ENCODE measurements at places on chromosomes 12 and 14.

GRCh38 chr12:93916402-93916801 is 232.0 kb upstream of the PLXNC1 start:
- DNase-seq: no peak

DNA sequence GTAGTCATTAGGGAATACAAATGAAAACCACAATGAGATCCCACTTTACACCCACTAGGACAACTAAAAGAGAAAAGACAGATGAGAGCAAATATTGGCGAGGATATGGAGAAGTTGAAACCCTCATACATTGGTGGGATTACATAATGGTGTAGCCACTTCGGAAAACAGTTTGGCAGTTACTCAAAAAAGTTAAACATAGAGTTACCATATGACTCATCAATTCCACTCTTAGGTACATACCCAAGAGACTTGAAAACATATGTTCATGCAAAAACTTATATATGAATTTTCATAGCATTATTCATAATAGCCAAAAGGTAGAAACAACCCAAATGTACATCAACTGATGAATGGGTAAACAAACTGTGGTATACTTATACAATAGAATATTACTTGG is 27.1 kb downstream of the ALDH1L2 start:
- DNase-seq: no peak

GRCh38 chr12:12813120-12814101 is at the start of gene DDX47:
Gene DDX47 (plus strand): TSS chr12:12813346. CDS start chr12:12813368, 22 bp downstream.
- peak; percentile 95 for DNase-seq

DNA sequence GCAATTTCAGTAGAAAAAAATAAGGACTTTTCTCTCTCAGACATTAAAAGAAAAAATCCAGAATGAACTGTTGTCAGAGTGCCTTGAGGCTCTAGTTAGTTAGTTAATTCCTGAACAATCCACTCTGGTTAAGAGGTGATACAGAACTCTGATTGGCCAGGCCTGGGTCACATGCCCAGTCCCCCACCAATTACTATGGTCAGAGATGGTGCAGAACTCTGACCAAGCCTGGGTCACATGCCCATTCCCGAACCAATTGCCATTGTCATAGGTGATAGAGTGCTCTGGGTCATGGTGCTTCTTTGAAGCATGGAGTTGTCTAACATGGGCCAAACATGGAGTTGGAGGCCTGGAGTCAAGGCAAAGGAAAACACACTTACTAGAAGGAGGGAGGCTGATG is 11.1 kb upstream of the MYO1H start:
- no peak for DNase-seq

DNA sequence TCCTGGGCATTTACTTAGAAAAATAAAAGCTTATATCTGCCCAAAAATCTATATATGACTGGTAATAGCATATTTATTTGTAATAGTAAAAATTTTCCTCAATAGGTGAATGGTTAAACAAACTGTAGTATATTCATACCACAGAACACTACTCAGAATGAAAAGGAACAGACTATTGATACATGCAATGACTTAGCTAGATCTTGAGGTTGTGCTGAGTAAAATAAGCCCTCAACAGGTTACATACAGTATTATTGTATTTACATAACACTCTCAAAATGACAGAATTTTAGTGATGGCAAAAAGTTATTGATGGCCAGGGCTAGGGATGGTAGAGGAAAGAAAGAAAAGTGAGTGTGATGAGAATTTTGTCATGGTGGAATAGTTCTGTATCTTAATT is 178.4 kb downstream of the BMP4 start:
- DNase-seq: no peak

GRCh38 chr14:55411426-55412389 is at the start of gene ATG14:
Gene ATG14 (minus strand): TSS chr14:55411830. CDS start chr14:55411822, 8 bp downstream.
- peak; percentile 78 for DNase-seq

DNA sequence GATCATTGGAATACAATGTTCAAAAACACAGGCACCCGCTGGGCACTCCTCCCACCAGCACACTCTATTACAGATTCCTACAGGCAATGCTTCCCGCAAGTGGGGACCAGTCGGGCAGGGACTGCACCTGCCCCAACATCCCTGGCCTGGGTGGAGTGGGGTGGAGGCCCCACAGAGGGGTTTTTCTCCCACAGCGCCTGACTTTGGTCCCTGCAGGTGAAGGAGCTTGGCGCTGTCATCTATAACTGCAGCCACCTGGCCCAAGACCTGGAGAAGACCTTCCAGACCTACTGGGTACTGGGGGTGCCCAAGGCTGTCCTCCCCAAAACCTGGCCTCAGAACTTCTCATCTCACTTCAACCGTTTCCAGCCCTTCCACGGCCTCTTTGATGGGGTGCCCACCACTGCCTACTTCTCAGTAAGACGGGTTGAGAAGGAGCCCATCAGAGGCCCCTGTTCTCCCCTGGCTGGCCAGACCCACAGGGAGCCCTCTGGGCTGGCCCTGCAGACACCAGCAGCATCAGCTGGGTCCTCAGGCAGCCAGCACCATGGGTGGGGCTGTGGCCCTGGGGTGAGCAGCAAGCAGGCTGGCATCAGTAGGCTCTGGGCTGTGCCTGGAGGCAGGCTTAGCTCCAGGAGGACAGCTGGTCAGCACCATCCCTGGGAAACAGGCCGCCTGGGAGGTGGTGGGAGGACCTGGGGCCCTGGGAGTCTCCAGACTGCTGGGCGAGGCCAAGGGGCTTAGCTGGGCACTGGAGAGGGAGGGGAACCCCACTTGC is 6.0 kb downstream of the PLD4 start:
- DNase-seq: no peak

DNA sequence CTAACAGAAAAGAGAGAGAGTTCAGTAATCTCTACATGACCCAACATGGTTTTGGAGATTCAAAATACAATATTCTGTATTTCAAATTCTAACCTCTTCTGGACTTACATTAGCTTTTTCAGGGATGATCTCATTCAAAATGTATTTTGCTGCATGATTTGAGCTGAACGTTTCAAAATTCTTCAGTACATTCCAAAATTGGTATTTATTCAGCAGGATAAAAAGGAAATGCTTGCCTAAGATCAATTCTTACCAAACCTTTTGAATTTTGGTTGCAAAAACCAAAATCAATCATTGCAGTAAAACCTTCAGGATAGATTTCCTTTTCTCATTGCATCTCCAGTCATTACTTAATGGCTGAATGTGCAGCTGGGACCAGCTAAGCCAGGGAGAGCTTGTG is 1761.3 kb upstream of the SEL1L start:
- no peak for DNase-seq

GRCh38 chr14:53295372-53295771 is 142.2 kb upstream of the DDHD1 start:
- DNase-seq: no peak

DNA sequence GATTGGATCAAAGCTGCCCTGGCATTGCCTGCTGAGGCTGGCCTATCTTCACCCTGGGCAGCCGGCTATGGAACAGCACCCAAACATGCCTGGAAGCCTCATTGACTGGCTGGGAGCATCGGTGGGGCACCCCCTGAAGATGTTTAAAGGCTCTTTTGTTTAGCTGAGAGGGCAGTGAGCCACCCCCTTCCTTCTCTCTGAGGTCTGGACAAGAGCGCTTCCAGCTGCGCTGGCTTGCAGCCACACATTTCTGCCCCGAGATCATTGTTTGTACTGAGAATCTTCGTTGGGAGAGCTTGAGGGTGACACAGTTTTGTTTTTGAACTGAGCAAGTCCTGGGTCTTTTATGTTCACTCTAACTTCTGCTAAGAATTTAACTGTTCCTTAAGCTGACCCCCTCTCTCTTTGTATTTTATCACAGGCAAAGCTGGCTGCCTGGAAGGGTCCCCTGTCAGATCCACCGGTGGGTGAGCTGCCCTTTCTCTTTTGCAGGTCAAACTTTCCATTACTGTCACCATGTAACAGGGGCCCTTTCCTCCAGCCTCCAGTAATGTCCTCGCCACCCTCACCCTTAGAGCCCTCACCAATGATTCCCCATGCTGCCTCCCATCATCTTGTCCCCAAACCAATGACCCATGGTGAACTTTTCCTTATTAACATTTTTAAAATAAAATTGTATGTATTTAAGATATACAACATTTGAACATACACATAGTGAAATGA is 212.2 kb downstream of the KIF26A start:
- DNase-seq: no peak

- DNase-seq: no peak
These were observed 92.9 kb downstream of the TMEM30B start for GRCh38 chr14:61188196-61188595.

- no peak for DNase-seq
These were observed 31.4 kb downstream of the EVL start for GRCh38 chr14:100096656-100097055.

DNA sequence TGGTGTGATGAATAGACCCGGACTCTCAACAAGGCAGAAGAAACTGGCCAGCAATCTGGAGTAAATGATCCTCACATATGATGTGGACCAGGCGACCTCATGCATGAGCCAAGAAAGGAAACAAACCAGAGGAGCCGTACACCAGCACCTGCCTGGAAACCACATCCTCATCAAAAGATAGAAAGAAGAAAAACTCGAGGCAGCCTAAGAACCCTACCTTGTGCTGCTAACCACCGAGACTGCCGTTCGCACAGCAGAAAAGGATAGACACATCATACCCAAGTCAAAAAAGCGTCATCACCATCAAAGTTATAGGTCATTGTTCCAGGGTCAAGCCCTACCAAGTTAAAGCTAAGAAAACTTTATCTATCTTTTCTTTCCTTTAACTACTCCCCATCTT is 66.7 kb downstream of the RESF1 start:
- peak; percentile 50 for DNase-seq

DNA sequence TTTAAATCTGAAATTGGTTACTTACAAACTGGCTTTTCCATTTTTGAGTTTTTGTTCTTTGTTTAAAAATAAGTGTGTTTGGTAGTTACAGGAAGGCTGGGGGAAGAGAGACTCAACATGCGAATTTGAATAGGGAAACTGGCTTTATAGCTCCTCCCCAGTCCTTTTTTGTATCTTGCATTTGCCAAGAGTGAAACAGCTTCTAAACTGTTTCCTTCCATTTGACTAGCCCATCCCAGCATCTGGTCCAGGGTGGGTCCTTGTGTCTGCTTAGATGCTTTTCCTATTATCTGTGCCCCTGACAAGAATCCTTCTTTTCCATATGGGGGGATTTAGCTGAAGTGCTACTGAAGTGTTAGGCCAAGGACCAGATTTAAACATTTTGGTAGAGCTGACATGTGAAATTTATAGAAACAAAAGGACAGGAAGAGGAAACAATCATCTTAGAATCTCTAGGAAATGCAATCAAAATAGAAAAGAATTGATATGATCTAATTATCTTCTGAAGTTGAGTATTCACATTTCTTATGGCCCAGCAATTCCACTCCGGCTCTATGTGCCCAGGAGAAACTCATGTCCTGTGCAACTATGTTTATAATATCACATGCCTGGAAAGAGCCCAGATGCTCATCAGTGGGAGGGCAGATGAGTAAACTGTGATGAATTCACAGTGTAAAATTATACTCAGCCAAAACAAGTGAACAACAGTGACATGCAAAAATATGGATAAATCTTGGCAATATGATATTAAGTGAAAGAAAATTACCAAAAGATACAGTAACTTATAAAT is 7.4 kb downstream of the SMOC1 start:
- no peak for DNase-seq

DNA sequence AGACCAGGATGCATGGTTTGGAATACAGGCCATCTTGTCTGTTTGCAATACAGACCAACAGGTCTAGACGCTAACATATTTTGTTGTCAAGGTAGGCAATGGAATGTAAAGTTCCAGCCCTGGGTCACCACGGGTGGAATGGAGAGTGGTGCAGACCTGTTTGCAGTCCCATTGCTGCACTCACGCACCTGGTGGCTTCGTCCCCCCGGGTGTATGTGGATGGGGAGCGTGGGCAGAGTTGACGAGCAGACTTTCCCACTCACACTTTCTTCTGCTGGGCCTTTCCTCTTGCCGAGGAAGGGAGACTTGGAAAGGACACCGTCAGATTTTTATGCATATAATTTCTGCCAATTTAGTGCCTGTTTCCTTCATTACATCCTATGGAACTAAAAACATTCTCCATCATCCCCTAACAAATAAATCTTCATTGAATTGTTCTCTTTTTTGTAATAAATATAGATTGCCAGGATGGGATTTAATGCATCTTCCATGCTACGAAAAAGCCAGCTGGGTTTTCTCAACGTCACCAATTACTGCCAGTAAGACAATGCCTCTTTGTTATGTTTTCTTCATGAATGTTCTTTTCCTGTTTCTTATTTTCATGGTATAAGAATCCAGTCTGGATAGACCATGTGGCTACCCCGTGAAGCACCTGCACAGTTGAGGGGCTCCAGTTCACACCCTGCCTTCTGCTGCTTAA is 15.2 kb downstream of the DCAF4 start:
- DNase-seq: no peak

DNA sequence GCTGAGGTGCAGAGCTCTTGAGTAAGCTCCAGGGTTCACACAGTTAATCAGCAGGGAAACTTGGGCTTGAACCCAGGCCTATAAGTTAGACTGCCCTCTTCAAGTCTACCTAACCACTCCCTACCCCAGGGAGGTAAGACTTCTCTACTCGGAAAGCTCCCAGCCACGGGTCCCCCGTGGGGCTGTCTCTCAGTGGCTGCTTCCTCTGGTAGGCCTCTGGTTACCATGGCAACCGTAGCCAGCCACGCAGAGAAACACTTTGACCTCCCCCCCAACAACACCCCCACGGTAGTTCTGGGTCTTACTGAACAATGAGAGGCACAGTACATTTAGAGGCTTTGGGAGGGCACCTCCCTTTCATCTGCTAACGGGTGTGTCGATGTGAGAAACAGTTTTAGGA is 245.2 kb downstream of the AACS start:
- DNase-seq: no peak

GRCh38 chr12:76445462-76445861 is 97.2 kb upstream of the BBS10 start:
- no peak for DNase-seq

Measured in CD4-positive, alpha-beta T cell treated with Interleukin-21 for 1 hour (primary cell).